Lower lobe of right lung (tissue), 2 donors: ENCODE measurements at places on chromosomes 12 and 14. TPM values are rescaled to one million over a fixed set of nuclear protein-coding genes. Genes with fewer than 3 reads are reported as not detected.

- no peak for DNase-seq
- no peaks in the 10 kb centered on the region for H3K4me1 ChIP-seq
- H3K27me3 ChIP-seq, result no peaks in the 10 kb centered on the region
- peaks cover 81% of the 10 kb centered on the region for H3K36me3 ChIP-seq
Measured at GRCh38 chr12:103986829-103987228, 21.2 kb downstream of the TDG start.

GRCh38 chr14:88559852-88560251, 3.0 kb upstream of the ZC3H14 start:
- no peak for DNase-seq
- no peak overlapping the region for H3K27ac ChIP-seq
- no peak overlapping the region for H3K4me3 ChIP-seq
- no peaks in the 10 kb centered on the region for H3K36me3 ChIP-seq
- peaks cover 14% of the 10 kb centered on the region for H3K4me1 ChIP-seq
- H3K27me3 ChIP-seq, result no peaks in the 10 kb centered on the region

- no peak for DNase-seq
- no peak overlapping the region for H3K27ac ChIP-seq
- H3K4me1 ChIP-seq, result no peaks in the 10 kb centered on the region
- H3K36me3 ChIP-seq, result no peaks in the 10 kb centered on the region
Measured at GRCh38 chr14:51430633-51431032, 190.6 kb downstream of the TMX1 start.

DNA sequence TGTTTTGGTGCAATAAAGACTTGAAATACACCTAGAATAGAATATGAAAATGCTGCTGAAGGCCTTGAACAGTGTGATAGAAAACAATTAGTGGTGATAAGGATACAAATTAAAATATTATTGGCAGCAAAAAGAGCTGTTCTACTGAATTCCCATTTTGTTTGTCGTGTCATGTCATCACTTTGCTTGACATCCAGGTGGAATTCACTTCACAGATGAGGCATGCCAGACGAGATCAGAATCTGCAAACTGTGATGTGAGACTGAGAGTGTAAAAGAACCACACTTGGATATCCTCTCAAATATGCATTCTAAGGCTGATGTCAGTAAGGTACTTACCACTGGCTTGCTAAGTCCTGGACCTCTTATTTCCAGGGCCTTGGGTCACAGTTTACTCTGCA, 635.1 kb upstream of the STXBP6 start:
- no peaks in the 10 kb centered on the region for H3K4me1 ChIP-seq
- H3K27me3 ChIP-seq, result no peaks in the 10 kb centered on the region
- no peak overlapping the region for H3K4me3 ChIP-seq
- H3K27ac ChIP-seq, result no peak overlapping the region
- H3K36me3 ChIP-seq, result no peaks in the 10 kb centered on the region

- H3K27ac ChIP-seq, result peak overlapping the region; percentile 18
- no peak for DNase-seq
- H3K36me3 ChIP-seq, result no peaks in the 10 kb centered on the region
- H3K4me3 ChIP-seq, result no peak overlapping the region
- peaks cover 44% of the 10 kb centered on the region for H3K4me1 ChIP-seq
Measured at GRCh38 chr12:15151161-15152091, 69.8 kb downstream of the RERG start.

- DNase-seq, result no peak
- H3K36me3 ChIP-seq, result no peaks in the 10 kb centered on the region
- H3K27me3 ChIP-seq, result no peaks in the 10 kb centered on the region
- H3K4me1 ChIP-seq, result no peaks in the 10 kb centered on the region
- no peak overlapping the region for H3K4me3 ChIP-seq
Measured at GRCh38 chr14:81625343-81625742, 91.7 kb upstream of the SEL1L start.

DNA sequence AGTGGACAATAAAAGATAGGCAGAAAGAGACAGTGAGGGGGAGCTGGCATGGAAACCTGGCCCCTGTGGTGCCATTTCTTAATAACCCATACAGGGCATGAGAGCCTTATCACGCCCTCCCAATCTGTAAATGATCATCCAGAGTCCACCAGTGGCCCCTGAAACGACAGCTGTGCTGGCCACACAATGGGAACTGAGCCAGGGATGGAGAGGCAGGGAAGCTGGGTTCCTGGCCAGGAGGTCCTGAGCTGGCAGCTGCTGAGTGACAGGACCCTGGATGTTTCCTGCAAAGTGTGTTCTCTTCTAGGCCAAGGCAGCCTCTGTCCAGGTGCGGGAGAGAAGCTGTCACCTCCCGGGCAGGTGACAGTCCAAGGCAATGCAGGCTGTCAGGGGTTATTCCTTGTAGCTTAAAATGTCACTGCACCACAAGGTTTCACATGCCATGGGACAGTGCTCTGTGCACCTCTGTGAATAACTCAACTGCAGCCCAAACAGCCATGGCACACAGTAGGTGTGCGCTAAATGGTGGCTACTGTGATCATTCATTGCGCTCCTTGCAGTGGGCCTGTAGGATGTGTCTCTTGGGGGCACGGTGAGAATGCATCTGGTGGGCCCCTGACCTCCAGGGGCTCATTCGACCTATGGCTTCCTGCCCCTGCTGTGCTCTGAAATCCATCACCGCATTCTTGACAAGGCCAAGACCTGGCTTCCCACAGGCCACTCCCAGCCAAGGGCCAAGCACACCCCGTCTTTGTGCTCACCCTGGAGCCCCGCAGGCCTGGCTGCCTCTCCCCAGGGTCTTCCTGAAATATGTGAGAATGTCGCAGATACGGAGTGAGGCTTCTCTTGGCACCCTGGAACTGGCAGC, 46.3 kb upstream of the BCL11B start:
- no peak overlapping the region for H3K27ac ChIP-seq
- no peaks in the 10 kb centered on the region for H3K4me1 ChIP-seq
- peaks cover 11% of the 10 kb centered on the region for H3K27me3 ChIP-seq
- no peaks in the 10 kb centered on the region for H3K36me3 ChIP-seq
- DNase-seq, result no peak

The RFLNA gene
- total RNA-seq, result 0.50 TPM

The IL31 gene
- total RNA-seq, result not detected

The B4GALNT3 gene
- total RNA-seq, result 20.6 TPM

The CEBPE gene
- 0.32 TPM for total RNA-seq

The RNFT2 gene
- total RNA-seq, result 3.3 TPM

The POTEM gene
- total RNA-seq, result not detected

The SCN8A gene
- total RNA-seq, result 0.53 TPM

The PLA2G1B gene
- total RNA-seq, result 42.2 TPM
